ENCODE measurements at places on chromosomes 7 and 10.

DNA sequence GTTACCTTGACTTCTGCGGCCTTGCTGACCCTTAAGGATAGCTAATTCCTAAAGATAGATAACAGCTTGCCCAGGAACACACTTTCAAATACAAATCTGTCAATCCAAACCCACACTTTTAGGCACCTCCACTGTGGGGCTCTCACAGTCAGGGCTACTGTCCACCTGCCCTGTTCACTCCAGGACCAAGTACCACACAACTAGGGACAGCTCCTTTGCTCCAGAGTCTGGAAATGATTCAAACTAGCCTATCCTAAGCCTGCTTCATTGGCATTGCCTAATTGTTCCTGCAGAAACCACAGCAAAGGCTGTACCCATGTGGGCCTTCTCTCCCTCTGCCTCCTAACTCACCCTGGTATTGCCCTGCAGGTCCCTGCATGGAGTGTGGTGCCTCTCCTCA lies 538.9 kb upstream of the IGFBP3 start:
- ATAC-seq, result no peak

GRCh38 chr10:118471863-118472262 lies 123.6 kb downstream of the PRLHR start:
- ATAC-seq, result no peak

GRCh38 chr10:91796331-91797047 lies 1.7 kb upstream of the TNKS2 start:
- ATAC-seq, result peak; percentile 59

GRCh38 chr7:50594734-50595485 lies 29.7 kb upstream of the DDC start:
- ATAC-seq, result peak; percentile 84

DNA sequence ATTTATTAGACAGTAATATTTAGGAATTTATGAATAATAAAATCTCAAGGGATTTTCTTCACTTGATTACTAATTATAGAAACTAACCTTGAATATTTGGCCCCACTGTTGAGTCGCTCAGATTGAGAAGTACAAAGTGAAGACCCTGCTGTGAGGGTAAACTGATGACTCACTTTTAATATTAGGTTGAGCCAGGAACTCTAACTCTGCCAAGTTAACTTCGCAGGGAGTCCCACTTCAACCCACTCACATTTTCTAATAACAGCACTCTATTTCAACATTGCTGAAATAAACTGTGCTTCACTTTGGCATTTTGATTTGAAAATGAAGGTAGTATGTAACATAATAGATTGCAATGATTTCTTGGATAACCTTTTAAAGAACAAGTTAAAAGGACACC lies 200.7 kb downstream of the POLR1F start:
- ATAC-seq, result no peak

- no peak for ATAC-seq
Measured at GRCh38 chr7:28161331-28161730, 19.3 kb downstream of the JAZF1 start.

DNA sequence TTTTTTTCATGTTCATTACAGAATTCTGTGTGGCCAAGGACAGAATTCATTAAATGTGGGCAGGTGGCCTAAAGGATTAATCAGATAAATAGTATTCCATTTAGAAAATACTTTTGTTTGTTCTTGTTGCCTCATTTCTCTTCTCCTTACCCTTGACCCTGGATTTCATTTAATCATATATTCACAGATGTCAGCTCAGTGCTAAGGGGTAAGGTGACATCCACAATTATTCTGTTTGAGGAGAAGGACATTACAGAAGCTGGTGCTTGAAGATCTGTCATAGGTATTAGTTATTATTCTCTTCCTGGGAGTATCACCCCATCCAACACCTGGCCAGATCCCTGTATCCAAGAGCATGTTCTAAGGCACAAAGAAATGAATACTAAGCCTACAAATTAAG lies 961.1 kb downstream of the XPNPEP1 start:
- no peak for ATAC-seq

DNA sequence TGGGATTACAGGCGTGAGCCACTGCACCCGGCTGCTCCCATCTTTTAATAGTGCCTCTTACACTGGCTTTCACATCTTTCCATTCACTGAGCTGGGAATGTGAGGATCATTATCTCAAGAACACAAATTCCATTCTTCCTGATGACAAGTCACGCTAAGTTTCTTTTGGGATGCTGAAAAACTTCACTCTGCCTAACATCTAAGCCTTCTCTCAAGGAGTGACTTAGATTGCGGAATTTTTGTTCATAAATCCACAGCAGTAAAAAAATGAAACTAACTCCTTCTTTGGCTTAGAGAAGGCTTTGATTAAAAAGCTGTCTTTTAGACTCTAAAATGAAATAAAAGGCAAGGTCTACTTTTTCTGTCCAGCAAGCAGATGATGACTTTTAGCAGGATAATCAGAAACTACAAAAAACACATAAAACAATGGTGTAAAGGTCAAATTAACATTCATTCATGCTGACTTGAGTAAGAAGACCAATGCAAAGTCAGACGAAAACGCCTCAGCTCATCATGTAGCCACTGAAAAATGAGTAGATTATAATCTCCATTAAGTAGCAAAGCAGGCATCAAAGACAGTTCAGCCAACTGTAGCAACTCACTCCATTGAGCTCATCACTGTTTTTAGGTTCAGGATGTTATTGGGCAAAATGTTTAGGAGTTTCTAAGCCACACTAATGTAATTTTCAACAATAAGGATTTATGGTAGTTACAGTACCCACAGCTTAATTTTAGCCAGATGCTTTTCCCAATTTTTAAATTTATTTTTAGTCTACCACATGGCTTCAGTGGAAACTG lies 178.8 kb downstream of the ELMO1 start:
- ATAC-seq, result no peak

- no peak for ATAC-seq
Measured at GRCh38 chr10:62239994-62240393, 28.6 kb downstream of the RTKN2 start.

GRCh38 chr10:46253076-46254006 lies 33.5 kb upstream of the ANTXRL start:
- no peak for ATAC-seq

- peak; percentile 59 for ATAC-seq
Measured at GRCh38 chr7:140229591-140230515, 53.1 kb upstream of the KDM7A start.

DNA sequence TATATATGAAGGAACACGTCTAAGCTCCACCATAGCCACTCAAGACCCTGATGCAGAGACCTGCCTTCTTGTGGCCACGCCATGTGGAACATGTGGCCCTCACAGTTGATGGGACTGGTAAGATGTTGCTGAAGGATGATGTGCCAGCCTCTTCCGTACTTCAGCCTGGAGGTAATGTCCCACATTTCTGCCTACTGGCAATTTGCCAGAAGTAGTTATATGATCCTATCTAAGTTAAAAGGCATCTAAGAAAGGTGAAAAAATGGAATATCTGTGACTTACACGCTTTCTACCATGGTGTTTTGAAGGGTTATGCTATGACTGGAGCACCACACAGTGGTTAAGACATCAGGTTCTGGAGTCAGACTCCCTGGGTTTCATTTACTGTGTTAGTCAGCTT lies 948.7 kb upstream of the GHITM start:
- no peak for ATAC-seq

DNA sequence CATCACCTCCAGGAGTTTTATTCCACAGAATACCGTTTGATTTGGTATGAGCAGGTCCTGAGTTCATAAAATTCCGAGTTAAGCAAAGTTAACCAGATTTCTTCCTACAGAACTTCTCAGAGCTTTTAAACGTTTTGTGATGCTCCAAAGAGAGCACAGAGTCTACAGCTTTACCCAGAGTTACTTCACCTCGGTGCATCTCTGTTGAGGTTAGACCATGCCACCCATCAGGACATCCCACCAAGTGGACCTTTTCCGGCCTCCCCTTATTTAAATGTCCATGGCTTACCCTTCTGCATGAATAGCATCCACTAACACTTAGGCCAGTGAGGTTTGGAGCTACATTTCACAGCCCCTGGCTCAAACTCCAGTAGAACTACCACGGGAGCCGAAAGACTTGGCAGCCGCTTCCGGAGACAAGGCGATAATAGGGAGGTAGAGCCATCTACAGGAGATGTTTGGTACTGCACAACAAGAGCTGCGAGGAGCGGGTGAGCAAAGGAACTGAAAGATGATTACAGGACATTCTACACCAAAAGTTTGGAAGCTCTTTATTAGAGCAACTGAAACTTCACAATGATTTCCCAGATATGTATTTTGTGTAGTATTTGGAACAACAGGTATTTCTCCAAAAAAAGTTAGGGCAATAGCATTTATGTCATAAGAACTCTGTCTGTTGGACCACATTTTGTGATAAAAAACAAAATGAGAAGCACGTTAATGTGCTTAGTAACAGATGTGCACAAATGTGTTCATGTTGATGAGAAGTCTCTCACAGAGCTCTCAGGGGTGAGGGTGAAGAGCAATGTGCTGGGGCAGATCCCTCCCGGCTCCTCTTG lies 174.7 kb downstream of the HERPUD2 start:
- peak; percentile 62 for ATAC-seq

- ATAC-seq, result no peak
Measured at GRCh38 chr7:90661290-90662151, 65.4 kb downstream of the CDK14 start.

- ATAC-seq, result no peak
Measured at GRCh38 chr7:41027428-41028115, 675.3 kb downstream of the INHBA start.

GRCh38 chr10:123890226-123890625 lies 1.4 kb downstream of the CPXM2 start:
- ATAC-seq, result no peak

DNA sequence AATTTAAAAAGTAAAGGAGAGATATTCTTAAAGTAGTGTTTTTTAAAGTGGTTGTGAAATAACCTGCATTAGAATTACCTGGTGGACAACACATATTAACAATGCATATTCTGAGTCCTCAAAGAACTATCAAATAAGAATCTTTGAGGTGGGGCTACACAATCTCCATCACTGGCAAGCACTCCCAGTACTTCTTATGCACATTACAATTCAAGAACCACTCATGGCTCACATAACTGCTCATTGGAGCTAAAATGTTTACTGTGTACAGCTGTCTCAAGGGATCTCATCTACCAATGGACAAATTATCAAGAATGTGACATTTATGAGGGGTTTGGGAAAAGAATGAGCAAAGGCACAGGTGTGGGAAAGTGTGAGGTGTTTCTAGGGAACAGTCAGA lies 692.0 kb downstream of the PHTF2 start:
- ATAC-seq, result no peak

- no peak for ATAC-seq
Measured at GRCh38 chr7:138512885-138513284, 52.8 kb downstream of the TRIM24 start.

GRCh38 chr7:137399827-137400823 lies 56.6 kb upstream of the PTN start:
- ATAC-seq, result no peak

DNA sequence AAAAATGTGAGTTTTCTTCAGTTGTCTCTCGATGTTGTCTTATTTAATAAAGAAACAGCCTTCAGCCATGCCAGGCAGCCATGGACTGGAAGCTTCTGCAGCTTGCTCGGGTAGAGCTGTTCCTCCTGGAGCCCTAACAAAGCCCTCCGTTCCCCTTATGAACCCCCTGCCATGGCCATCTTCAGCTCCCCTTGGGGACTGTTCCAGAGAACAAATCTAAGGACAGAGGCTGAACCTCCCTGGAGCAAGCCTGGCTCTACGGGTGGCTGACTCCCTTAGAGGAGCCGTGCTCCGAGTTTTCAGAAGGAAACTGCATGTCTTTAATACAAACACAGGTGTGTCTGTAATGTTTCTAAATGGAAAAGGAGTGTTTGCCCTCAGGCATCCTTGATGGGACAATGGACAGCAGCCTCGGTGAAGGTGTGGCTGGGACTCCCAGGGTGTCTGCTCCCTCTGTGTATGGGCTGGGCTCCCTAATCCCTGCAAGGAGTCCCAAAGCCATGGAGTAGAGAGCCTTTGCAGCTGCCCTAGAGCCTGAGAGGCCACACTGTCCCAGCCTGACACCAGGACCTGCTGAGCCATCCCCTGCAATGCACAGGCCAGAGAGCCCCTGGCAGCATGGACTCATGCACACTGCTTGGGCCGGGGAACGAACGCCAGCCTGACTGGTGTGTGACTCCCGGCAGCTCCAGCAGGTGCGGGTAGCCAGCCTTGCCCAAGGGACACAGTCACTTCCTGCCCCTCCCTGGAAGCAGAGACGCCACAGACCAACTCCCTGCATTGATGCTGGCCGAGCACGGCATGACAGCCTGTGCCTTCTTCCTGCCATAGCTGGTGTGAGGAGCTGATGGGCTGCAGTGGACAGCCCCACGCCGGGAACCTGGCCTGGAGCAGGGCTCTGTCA lies 381.8 kb downstream of the TCERG1L start:
- no peak for ATAC-seq

GRCh38 chr10:75226656-75227055 lies 9.1 kb downstream of the COMTD1 start:
- no peak for ATAC-seq

DNA sequence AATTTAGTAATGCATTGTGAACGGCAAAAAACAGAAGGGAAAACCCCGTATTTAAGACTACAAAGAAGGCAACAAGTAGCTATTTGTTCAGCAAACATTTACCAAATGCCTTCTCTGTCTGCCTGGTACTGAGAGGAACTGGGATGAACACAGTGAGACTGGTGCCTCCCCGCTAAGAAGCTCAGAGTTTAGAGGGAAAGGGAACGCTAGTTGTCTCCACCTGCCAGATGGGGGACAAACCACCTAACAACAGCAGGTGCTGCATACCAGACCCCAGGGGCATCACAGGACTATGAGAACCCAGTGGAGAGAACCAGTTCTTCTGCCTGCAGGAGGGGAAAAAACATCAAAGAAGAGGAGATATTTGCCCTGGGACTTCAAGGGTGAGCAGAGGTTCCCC lies 147.1 kb downstream of the SLC25A13 start:
- ATAC-seq, result no peak

- ATAC-seq, result no peak
Measured at GRCh38 chr7:52668435-52668834, 367.0 kb upstream of the POM121L12 start.

- peak; percentile 19 for ATAC-seq
Measured at GRCh38 chr10:1149793-1150637, 93.8 kb downstream of the WDR37 start.

GRCh38 chr10:126334272-126334671 lies 54.0 kb downstream of the ADAM12 start:
- no peak for ATAC-seq

GRCh38 chr7:48506569-48506968 lies 335.3 kb downstream of the ABCA13 start:
- no peak for ATAC-seq

DNA sequence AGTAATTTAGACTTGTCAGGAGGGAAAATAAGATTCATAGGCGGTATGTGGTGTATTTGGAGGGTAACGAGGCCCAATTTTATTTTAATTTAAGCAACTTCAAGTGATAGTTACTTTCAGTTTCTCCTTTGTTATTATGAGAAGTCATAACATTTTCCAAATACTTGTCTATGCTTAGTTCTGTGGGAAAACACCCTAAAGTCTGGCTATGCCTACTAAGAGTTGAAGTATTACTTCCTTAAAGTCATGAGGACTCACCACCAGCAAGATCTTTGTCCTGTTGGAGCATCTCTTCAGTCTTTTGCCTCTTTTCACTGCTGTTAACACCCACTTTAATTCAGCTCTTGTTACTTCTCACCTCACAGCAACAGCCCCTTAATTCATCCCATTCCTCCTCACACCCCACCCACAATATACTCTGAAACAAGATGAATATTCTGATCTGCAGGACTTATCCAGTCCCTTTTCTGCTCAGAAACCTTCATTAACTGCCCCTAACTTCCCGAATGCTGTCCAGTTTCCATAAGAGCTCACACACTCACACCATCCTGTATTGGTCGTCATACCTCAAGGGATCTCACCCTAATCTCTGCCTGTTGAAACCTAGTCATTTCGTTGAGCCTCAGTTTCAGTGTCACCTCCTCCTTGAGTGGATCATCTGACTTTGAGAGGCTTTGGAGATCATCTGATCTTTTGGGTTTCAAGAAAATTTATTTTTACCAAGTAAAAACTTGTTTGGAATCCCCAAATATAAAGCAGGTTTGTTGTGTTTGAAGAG lies 61.3 kb downstream of the DNAH11 start:
- ATAC-seq, result peak; percentile 60
